ENCODE measurements at places on chromosomes 2 and 18.
A peak's percentile ranks its signal among the peaks of the same experiment; 100 is the strongest.

- no peak for DNase-seq
These were observed 201.8 kb upstream of the GALNT5 start for GRCh38 chr2:157055660-157056199.

- DNase-seq = peak; percentile 46
These were observed at the start of gene HAAO for GRCh38 chr2:42792583-42793333. Gene HAAO, minus strand, starts transcription at chr2:42792583. Its CDS starts 47 bp downstream, at chr2:42792536.

- no peak for DNase-seq
These were observed 337.3 kb downstream of the PLCL1 start for GRCh38 chr2:198141726-198142125.

DNA sequence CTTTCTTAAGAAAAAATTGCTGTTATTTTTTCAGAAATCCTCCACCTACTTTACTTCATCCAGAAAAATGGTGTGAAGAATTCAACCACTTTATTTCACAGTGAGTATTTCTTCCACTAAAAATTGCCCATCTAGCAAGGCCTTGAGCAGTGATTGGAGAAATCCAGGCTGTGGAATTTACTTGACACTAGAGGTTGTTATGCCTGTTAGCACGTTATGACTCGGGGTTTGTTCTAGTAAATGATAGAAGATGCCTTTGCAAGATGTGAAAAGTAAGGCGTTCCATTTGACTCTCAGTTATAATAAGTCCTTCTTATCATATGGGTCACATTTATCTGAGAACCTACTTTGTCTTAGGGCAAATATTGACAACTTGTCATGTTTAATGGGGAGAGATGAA is 157.4 kb downstream of the MYO3B start:
- no peak for DNase-seq

- DNase-seq = no peak
These were observed 21.1 kb upstream of the CELF4 start for GRCh38 chr18:37586656-37587225.

DNA sequence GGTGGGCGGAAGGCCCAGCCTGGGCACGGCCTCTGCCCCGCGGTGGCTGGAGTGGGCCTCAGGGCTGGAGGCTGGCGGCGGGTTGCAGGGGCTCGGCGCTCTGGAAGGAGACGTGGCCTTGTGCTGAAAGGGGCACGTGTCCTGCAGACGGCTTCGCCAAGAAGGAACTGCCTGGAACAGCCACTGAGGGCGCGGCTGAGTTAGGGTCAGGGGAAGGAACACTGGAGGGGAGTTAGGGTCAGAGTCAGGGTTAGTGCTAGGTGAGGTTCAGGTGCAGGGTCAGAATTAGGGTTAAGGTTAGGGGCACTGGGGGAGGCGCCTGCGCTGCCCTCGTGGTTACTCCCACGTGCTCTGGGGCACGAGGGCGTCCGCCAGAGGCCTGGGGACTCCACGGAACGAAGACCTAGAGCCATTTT is 933 bp upstream of the ADNP2 start:
- no peak for DNase-seq

GRCh38 chr2:10522170-10522448 is 74.0 kb upstream of the ODC1 start:
- DNase-seq = no peak

DNA sequence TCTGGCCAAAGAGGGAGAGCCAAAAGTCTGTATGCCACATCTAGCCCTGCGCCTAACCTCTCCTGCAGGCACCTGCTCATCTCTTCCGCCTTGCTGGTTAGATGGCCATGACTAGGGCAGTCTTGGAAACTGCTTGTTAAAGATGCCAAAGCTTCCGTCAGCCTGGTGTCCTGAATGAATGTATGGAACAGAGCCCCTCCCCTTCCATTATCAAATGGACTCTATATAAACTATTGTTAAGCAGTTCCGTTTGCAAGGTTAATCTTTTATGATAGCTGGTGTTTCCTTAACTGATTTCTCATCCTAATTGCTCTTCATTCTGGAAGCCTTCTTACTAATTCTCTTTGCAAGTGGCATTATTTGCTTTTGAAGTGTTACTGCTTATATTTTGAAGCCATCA is 87.1 kb downstream of the ATP9B start:
- DNase-seq = no peak

DNA sequence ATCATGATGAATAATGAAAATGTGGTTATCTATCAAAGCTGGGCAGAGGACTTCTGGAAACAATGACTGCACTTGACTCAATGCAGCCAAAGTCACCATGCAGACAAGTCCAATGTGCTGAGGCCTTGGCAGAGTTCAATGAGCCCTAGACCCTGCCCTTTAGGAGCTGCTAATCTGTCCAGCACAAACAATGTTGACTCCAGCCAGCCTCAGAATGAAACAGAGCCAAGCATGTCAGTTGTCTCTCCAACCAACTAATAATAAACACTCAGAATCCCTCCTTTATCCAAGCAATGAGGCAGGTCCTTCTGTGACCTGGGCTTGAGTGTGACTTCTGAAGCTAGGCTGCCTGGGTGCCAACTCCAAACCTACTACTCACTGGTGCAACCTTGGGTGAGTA is 270.6 kb downstream of the BCL11A start:
- no peak for DNase-seq

- DNase-seq = no peak
These were observed 401.6 kb downstream of the EPHA4 start for GRCh38 chr2:221170548-221170947.

DNA sequence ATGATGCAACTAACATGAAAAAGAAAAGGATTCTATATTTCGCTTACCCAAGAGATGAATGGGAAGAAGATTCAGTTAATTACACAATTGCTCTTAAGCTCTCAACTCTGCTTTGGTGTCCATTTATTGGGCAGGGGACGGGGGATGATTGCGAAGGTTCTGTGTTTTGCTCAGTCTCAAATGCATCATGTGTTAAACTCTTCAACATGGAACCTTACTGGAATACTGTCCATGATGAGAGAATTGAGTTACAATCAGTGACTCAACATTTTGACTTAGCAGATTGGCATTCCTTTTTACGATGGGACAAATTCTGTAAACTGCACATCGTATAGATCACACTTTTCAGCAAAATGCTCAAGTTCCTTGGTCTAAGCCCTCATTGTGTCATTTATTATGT is 135.6 kb downstream of the RBMS1 start:
- DNase-seq = no peak

DNA sequence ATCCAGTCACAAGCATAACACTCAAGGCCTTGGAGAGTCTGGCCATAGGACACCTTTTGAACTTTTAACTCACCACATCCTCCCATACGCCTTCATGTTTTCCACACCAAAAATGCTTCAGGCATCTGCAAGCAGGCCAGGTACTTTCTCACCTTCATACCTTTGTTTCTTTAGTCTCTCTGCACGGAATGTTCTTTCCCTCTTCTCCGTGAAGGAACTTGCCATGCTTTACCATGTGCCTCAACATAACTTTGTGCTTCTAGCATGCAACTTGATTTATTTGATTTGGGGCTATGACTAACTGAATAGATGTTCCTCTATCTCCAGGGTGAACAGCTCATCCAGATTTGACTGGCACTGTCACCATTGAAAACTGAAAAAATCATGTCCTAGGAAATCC is 141.7 kb upstream of the ACVR2A start:
- no peak for DNase-seq

GRCh38 chr18:23761941-23762340 is 72.7 kb downstream of the LAMA3 start:
- no peak for DNase-seq

DNA sequence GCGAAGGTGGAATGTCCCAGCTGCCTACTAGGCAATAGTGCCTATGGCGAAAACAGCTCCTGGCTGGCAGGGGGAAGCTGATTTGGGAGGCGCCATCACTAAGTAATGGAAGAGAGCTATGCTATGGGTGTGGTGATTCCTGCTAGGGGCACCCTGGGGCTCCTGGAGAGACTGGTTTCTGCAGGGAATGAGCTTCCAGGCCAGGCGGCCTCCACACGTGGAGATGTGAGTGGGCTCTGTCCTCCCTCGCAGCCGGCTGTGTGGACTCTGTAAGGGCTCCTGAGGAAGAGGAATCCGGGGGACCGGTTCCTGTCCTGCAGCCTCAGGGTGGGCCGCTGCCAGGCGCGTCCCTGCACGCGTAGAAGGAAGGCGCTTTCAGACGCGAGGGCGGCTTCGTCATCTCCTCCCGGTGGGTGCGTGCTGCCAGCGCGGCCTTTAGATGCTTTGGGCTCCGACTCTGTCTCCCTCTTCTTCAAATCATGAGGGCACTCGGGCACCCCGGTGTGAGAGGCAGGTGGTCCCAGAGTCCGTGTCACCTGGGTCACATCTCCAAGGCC is 55.5 kb upstream of the ANKRD62 start:
- peak; percentile 31 for DNase-seq

GRCh38 chr2:112881217-112881985 is 29.6 kb upstream of the IL37 start:
- peak; percentile 92 for DNase-seq

GRCh38 chr2:236026841-236027240 is 141.3 kb downstream of the GBX2 start:
- DNase-seq = no peak

GRCh38 chr2:184765112-184765895 is 167.0 kb downstream of the ZNF804A start:
- peak; percentile 38 for DNase-seq

GRCh38 chr18:53745224-53745967 is 479.1 kb downstream of the MBD2 start:
- no peak for DNase-seq

DNA sequence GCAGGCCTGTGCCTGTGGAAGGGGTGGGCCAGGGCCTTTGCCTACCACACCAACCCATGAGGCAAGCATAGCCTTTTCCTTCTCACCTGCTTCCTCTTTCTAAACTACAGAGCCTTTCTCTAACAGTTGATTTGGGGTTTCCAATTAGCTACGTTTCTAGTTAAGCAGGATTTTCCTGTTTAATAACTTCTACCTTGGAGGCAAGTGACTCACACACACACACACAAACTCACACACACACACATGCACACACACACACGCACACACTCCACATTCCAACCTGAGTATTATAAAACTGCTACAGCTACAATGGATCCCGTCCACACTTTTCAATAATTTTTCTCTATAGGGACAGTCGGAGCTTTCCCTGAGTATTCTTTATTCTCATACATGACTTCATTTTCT is 84.9 kb downstream of the SOX11 start:
- no peak for DNase-seq

DNA sequence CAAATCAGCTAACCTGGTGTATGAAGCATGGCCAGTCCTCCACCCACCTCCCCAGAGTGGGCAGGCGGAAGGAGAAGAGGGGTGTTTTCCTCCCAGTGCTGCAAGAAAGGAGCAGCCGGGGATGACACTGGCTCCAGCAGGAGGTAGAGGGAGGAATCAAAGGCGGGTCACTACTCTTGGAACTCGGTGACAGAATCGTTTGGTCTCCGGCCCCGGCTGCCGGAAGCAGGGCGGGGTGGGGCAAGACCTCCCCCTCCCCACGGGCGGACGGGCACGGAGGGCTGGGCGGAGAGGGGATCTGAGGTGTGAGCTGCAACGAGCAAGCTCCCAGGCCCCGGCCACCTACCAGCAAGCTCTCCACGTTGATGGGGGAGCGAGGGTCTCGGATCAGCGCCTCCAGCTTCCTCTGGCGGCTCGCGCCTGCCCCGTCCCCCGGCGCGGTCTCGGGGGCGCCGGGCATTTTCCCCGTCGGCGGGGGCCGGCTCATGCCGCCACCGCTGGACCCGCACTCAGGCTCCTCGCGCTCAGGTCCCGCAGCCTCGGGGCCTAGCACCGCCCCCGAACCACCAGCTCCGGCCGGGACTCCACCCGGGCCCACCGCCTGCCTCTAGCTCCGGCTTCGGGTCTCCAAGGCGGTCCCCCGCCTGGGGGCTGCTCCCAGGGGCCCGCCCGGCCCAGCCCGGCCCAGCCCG is 640 bp downstream of the ROCK2 start:
- peak; percentile 88 for DNase-seq

DNA sequence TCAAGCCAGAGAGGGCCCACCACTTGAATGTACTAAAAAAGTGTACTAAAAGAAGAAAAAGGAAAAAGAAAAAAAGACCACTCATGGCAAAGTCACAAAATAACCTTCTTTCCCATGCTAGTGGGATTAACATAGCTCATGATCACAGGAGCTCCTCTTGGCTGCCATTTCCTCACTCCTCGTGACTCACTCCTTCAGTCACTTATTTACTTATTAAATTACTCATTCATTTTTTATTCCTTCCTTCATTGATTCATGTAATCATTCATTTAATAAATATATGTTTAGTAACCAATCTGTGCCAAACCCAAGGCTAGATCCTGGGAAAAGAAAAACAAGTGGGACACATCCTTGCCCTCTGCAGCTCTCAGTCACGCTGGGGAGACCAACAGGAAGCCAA is 300.5 kb downstream of the INSIG2 start:
- DNase-seq = no peak

GRCh38 chr2:95574506-95574905 is 17.3 kb upstream of the TRIM43 start:
- DNase-seq = no peak

- DNase-seq = no peak
These were observed 61.9 kb upstream of the SH3RF3 start for GRCh38 chr2:109066917-109067597.

DNA sequence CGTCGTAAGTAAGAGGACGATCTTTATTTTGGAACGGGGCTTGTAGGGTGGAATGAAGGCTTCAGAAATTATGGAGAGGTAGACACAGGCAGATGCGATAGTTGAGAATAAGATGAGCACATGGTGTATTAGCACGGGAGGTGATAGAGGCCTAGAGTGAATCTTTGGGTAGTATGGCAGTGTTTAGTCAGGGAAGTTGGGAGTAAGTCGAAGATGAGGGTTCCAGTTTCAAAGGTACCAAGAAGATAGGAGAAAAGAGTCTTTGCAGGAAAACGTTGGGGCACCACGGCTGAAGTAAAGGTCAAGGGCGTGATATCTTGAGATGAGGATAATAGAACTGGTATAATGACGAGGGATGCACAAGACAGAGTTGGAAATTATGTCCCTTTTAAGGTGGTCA is 654 bp downstream of the PIK3C3 start:
- no peak for DNase-seq

GRCh38 chr2:194252127-194252526 is 1404.9 kb upstream of the SLC39A10 start:
- DNase-seq = no peak

DNA sequence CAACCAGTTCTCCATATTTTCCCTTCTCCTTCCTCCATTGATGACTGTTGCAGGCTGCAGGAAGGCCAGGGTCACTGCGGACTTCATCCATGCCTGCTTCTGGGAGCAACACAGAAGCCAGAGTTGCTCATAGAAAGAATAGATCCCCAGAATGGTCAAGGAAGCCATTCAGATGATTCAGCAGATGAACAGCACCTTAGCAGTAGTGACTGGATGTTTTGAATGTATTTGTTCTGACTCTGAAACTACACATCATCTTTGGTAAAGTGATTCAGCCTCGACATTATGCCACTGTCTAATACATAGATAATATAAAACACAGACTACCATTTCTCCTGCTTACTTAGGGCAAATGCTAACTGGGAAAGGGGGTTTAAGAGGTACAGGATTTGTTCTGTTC is 411.6 kb downstream of the RND3 start:
- no peak for DNase-seq

Data from suppressor macrophage treated with lipopolysaccharide for 1 hour (primary cell).